NCI-H345 (cell line): ENCODE measurements at places on chromosomes 5 and 9.
A peak's percentile ranks its signal among the peaks of the same experiment; 100 is the strongest.

DNA sequence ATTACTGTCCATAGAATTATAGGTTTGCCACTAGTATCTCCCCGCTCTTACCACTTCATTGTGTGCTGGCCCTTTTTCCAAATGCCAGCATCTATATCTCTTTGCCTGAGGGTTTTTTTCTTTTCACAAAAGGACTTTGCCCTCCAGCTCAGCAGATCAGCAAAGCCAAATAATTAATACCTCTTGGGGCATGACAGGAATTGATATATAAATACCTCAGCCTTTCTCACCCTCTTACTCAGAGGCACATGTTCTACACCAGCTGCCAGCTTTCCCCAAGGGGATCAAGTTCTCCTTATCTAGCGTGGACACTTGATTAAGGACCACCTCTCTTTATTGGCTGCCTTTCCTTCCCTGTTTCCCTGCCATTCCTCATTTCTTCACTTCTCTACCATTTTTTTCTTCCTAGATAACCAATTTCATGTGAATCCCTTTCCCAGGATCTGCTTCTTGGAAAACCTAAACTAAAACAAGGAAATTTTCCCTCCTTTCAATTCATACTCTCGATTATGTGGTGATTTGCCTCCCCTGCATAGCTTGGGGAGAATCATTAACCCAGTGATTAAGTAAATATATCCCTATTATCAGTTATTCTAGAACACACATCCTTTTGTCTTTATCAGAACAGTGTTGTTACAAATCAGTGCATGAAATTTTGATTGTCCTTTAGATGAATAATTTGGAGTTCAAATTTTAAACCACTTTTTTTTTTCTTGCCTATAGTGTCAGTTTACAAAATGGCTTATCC, 6.9 kb upstream of the NUDT12 start:
- DNase-seq = no peak

- no peak for DNase-seq
These were observed 377.3 kb downstream of the ICE1 start for GRCh38 chr5:5799826-5800225.

GRCh38 chr5:10892147-10892910, 131.3 kb upstream of the DAP start:
- no peak for DNase-seq

GRCh38 chr9:90801241-90801972, at the start of gene SYK:
SYK (plus strand) TSS chr9:90801819; CDS start chr9:90843899, 42,080 bp downstream.
- DNase-seq = peak; percentile 52

- no peak for DNase-seq
These were observed 512 bp downstream of the AK1 start for GRCh38 chr9:127876764-127877562.

GRCh38 chr5:86964889-86965288, 302.8 kb upstream of the RASA1 start:
- DNase-seq = no peak

DNA sequence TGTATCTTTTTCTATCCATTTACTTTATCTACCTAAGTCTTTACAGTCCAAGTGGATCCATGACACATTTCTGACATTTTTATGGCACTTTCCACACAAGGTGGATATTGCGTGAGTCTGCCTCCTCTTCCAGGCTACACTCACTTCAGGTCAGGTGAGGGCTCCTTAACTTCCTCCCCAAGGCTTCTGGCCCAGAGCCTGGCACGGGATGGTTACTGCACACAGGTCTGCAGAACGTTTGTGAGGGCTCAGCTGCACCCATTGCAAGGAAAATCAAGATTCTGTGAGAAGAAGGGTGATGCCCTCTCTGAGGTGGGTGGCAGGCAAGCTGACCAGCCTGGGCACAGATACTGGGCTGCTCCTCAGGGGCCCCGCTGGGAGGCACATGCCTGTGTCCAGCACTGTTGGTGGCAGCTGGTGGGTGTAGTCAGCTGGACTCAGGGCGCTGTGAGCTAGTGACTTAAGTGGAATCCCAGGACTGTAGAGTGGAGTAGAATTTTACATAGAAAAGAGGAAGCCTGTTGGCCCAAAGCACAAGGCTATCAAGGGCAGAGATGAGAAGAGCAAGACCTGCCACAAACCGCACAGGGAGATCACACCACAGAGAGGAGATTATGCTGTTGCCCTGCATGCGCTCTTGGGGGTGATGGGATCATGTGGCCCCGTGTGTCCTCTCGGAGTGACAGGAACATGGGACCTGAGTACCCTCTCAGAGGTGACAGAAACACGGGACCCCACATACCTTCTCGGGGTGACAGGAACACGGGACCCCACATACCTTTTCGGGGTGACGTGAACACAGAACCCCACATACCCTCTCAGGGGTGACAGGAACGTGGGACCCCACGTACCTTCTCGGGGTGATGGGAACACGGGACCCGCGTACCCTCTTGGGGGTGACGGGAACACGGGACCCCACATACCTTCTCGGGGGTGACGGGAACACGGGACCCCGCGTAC, 21.3 kb downstream of the AHRR start:
- DNase-seq = no peak

DNA sequence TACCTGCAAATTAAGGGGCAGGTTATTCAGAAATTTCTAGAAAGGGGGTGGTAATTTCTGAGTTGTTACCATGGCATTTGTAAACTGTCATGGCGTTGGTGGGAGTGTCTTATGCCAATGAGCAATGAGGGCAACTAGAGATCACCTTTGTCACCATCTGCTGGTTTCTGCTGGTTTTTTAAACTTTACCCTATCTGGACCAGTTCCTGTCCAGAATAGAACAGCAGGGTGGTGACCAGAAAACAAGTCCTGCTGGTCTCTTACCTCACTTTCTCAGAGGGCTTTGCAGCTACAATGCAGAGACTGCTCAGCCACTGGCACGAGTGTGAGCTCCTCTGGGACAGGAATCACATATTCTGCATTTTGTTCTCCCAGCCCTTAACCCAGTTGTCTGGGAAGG, 51.4 kb downstream of the FAM114A2 start:
- DNase-seq = no peak

GRCh38 chr5:44774279-44774880, 34.4 kb upstream of the MRPS30 start:
- DNase-seq = peak; percentile 21

DNA sequence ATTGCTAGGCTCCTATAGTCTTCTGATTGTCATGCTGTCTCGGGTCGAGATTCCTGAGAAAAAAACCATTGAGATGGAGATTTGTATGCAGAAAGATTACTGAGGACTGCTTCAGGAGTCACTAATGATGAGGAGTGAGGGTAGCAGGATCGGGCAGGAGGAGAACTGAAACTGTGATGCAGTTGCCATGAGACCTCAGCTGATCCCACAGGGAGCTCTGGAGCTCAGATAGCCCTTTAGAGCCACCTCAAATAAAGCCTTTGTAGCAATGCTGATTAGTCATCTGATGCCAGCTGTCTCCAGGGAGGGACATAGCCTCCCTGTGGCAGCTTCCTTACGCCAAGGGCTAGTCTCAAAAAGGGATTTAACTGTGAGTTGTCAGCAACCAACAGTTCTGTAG, 256.9 kb downstream of the DMAC1 start:
- DNase-seq = peak; percentile 6

GRCh38 chr9:83583151-83584014, 39.6 kb upstream of the IDNK start:
- peak; percentile 26 for DNase-seq

DNA sequence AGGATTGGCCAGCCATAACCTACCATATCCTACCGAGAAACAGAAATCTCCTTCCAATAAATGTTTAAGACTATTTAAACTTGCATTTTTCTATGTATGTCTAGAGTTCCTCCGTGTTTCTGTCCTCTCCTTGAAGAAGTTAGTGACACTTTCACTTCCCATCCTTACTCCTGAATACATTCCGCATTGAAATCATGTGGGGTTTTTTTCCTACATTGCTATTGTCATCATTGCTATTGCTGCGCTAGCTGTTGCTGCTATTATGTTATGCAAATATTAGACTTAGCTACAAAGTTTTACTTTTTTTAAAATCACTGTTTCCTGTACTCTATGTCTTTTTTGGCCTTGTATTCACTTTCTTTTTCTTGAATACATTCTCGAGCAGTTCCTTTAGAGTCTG, 83.3 kb upstream of the NEK6 start:
- DNase-seq = no peak

DNA sequence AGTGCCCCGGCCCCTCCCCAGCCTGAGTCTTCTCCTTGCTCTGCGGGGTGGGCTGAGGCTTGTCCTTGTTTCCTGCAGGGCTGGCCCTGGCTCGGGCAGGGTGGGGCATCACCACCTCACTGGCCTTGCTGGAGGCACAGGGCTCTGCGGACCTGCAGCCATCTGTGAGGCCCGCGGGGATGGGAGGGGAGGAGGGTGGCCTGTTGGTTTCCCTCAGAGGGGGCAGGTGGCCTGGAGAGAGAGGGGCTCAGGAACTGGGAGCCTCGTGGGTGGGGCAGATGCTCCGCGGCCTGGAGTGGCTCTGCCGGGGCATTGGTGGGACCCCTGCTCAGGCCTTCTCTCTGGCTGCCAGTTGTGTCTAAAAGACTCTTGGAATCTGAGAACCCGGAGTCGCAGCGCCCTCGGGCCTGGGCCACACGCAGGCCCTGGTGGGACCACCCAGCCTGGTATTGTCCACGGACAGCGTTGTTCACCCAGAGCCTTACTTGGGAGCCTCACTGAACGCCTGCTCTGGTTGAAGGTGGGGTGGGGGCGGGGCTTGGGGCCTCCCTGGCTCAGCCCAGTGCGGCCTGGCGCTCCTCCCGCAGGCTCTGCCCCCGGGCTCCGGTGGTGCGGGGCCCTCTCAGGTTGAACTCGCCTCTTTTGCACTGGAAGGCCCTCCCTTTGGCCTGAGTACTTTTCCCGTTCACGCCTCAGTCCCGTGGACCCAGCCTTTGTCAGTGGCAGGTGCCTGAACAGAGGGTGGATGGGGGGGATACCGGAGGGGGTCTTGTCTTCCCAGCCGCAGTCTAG, 111.3 kb downstream of the RXRA start:
- no peak for DNase-seq

- DNase-seq = peak; percentile 69
These were observed 64.4 kb upstream of the DNAH5 start for GRCh38 chr5:14008819-14009311.

GRCh38 chr5:43073597-43074546, 33.8 kb upstream of the ANXA2R start:
- peak; percentile 32 for DNase-seq

- no peak for DNase-seq
These were observed 24.8 kb upstream of the PDCD1LG2 start for GRCh38 chr9:5485378-5486085.

DNA sequence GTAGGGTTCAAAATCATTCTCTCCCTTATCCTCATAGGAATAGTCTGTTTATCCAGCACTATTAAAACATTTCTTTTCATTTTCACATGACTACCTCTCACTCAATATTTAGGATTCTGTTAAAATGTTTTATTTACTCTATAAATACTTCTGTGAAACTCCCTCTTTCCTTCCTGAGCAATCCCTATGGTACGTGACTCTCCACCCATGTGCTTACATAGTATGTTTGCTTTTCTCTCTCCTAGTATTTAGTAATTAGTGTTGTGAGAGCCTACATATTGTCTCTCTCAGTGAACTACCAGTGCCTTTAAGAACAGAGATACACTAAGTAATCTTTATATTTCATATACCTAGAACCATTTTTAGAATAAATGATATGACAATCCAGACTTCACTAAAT, 46.0 kb downstream of the PTPRD start:
- DNase-seq = no peak

GRCh38 chr9:91642771-91643170, 219.1 kb upstream of the NFIL3 start:
- DNase-seq = no peak

DNA sequence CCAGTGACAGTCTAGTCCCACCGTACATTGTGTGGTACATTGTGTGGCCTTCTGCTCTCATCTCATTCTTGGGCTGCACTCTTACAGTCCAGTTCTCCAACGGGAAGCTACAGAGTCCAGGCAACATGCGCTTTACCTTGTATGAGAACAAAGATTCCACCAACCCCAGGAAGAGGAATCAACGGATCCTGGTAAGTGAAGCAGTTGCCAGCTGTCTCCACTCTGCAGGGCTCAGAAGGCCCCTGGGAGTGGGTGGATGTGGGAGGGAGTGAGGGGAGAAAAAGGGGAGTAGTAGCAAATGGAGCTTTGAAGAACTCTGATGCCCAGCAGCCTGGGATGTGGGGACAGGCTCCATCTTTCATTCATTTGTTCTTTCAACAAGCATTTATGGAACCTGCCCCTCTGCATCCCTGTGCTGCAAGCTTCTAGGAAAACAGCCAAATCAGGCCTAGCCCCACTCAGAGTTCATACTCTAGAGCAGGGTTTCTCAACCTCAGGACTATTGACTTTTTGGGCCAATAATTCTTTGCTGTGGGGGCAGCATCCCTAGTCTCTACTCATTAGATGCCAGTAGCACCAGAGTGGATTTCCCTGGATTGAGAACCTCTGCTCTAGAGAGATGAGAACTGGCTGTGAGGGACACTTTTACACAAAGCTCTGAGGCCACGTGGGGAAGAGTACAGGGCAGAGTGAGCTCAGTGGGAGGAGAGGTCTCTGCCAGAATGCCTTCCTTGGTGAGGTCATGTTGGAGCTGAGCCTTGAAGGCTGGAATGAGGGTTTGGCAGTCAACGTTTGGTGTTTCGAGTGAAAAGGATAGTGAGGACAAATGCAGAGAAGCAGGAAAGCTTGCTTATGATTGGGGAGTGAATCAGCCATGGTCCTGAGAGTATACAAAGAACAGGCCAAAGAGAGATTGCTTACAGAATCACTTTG, 1.1 kb downstream of the POLR1E start:
- no peak for DNase-seq

GRCh38 chr5:95027775-95028174, 257.1 kb downstream of the MCTP1 start:
- DNase-seq = no peak
